ENCODE measurements at places on chromosomes 11 and 22.

DNA sequence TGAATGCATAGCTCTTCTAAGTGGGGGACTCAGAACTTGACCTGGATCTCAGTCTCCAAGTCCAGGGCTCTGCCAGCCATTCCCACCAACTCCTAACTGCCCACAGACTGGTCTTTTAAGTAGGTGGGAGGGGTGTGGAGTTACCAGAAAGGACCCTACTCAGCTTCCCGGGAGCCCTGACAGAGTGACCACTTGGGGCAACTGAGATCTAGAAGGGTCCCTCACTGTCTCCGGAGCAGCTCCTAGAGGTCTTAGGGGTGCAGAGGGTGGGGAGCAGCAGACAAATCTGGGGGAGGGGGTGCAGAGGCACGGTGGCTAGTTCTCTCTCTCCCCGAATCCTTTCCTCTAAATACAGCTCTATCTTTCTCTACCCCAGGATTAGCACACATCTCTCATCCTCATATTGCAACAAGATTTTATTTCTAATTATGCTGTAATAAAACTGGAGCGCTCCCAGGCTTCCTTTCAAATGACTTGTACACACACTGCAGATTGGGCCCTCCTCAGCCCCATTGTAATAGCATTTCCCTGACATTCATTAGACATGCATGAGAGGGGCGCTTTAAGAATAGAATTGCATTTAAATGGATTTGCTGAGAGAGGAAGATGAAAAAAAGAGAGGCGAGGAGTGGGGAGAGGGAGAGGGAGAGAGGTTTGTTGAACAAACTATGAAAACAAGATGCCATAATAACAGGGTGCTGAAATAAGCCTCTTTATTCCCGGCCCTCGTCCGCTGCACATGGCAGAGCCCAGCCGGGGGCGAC lies 219.0 kb downstream of the CEP164 start:
- DNase-seq, result no peak

GRCh38 chr11:108624196-108624925 lies 30.8 kb upstream of the EXPH5 start:
- no peak for DNase-seq

DNA sequence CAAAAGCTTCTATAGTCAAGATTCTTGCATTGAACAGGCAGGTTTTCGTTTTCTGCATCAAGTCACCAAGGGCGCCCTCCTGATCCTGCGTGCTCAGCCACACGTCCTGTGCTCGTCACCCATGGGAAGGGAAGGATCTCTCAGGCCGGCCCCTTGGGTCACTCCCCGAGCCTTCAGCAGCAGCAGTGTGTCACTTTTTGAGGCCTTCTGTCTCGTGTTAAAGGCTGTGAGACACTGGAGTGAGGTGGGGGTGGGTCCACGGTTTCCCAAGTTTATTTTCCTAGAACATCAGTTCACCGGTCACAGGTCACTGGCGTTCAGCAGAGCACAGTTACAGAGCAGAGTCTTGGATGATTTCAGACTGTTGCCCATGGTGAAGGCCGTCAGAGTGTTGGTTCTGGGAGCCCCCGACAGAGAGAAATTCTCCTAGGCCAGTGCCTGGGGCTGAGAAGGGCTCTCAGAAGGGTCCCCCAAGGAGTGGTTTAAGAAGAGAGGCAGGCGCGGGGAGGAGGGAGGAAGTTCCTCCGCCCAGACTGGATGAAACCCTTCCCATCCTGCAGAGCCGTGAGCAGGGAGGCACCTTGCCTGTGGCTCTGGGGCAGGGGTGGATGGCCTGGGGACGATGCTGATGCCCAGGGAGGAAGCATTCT lies 13.5 kb upstream of the ADORA2A start:
- no peak for DNase-seq

- DNase-seq, result no peak
Observed at GRCh38 chr11:61545921-61546320, 35.0 kb downstream of the SYT7 start.

- DNase-seq, result no peak
Observed at GRCh38 chr11:45158891-45159605, 12.6 kb downstream of the PRDM11 start.

- DNase-seq, result peak; percentile 92
Observed at GRCh38 chr22:36329254-36330078, 58.3 kb downstream of the MYH9 start.

DNA sequence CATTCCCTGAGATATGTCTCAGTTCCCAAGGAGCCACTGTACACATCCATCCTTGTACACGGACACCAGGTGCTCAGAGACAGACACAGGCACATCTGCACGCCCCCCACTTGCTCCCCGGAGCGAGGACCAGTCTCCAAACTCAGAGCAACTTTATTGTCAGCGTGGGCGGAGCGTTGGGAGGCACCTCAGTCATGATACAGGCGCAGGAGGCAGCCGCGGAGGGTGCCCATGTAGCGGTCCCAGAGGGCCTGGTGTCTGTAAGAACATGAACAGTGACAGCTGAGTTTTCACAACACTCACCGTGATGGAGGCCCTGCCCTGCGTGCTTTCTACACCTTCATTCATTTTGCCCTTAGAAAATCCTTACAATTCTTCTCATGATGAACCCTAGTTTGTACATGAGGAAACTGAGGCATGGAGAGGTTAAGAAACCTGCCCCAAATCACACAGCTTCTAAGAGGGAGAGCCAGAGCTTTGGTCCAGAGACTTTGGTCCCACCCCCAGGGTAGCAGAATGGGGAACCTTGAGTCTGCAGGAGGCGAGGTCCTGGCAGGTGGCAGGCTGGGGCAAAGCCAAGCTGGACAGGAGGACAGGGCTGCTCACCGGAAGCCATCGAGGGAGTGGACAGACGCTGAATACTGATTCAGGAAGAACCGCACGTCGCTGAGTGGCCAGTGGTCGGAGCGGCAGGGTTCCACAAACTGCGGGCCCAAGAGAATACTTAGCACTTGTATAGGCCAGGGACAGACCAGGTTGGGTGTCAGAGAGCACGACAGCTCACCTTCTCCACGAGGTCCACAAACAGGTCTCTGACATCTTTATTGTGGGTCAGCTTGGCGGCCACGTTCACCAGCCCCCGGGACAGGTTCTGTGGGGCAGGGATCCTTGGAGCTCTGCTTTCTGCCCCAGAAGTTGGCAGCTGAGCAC lies 4.2 kb downstream of the FIBP start:
- DNase-seq, result no peak

GRCh38 chr22:36331306-36331911 lies 56.4 kb downstream of the MYH9 start:
- DNase-seq, result peak; percentile 96

- DNase-seq, result no peak
Observed at GRCh38 chr22:33803371-33804282, 116.6 kb downstream of the LARGE1 start.

- DNase-seq, result no peak
Observed at GRCh38 chr11:36380296-36381014, 84.4 kb downstream of the PRR5L start.

- no peak for DNase-seq
Observed at GRCh38 chr22:33850193-33850592, 70.1 kb downstream of the LARGE1 start.

DNA sequence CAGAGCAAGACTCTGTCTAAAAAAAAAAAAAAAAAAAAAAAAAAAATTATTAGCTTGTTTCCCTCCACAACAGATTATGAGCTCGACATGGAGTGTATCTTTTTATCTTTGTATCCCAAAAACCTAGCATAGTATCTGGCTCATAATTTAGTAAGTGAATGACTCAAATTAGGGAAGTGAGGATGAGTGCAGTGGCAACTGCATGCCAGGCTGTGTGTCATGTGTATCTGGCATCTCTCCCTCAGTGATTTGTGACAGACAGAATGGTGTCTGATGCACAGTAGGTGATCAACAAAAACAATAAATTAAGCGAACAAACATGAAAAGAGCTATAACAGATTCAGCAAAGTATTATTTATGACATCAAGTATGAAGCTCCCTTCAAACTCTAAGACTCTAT lies 7.2 kb downstream of the STK33 start:
- DNase-seq, result no peak

DNA sequence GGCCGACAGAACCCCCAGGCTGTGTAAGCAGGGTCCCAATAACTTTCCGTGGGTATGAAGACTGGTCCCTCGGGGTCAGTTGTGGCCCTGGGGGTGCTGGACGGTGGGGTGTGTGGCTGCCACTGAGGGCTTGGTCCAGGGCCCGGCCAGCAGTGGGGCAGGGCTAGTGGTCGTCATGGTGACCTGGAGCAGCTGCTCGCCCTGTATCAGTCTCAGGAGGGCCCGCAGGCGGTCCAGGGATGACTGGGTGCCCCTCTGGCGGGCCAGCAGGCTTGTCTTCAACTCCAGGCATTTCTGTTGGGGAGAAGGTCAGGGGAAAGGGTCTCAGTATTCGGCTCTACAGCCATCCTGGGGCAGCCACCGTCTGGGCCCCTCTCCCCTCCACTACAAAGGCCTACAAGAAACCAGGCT lies 126.8 kb downstream of the PHF21B start:
- DNase-seq, result no peak

- DNase-seq, result no peak
Observed at GRCh38 chr22:21779444-21779843, 43.9 kb upstream of the YPEL1 start.

GRCh38 chr22:22213231-22213630 lies 31.4 kb upstream of the VPREB1 start:
- DNase-seq, result no peak

- peak; percentile 69 for DNase-seq
Observed at GRCh38 chr11:12963792-12964536, 45.2 kb upstream of the RASSF10 start.

DNA sequence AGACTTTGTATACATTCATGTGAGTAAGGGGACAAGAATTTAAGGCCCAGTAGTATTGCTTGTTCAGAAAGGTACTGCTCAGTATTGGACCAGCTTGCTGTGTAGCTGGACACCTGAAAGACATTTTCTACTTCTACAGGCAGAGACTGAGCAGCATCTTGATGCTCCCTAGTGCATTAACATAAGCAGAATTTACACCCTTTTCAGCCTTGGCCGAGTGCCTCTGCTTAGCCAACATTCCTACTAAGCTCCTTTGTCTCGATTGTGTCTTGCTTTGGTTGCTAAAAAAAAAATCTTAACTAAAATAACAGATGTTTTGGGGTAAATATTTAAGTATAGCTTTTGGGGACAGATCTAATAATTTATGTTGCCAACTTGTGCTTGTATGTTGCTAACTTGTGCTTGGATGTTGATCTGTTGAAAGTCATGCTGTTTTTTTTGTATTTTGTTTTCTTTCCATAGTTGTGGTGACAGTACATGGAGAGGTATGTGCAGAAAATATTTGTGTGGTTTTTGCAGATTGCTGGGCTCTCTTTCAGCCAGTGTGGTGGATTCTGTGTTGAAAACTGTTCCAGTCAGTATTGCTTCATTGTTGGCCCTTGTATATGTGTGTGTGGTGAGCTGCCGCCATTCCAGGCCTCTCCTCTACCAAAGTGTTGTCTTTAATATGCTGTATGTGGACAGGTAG lies 3.7 kb downstream of the PTS start:
- no peak for DNase-seq

GRCh38 chr22:21712751-21713427 lies 22.7 kb downstream of the YPEL1 start:
- peak; percentile 76 for DNase-seq

GRCh38 chr11:69333149-69333710 lies 39.3 kb downstream of the MYEOV start:
- no peak for DNase-seq

- DNase-seq, result peak; percentile 19
Observed at GRCh38 chr22:29478326-29479276, 1.4 kb upstream of the NEFH start.

- DNase-seq, result no peak
Observed at GRCh38 chr11:96229354-96229977, 113.5 kb downstream of the MAML2 start.

GRCh38 chr11:46918788-46919513 lies 601 bp upstream of the LRP4 start:
- no peak for DNase-seq

GRCh38 chr11:57330029-57330428 lies 5.3 kb upstream of the TNKS1BP1 start:
- DNase-seq, result peak; percentile 59

DNA sequence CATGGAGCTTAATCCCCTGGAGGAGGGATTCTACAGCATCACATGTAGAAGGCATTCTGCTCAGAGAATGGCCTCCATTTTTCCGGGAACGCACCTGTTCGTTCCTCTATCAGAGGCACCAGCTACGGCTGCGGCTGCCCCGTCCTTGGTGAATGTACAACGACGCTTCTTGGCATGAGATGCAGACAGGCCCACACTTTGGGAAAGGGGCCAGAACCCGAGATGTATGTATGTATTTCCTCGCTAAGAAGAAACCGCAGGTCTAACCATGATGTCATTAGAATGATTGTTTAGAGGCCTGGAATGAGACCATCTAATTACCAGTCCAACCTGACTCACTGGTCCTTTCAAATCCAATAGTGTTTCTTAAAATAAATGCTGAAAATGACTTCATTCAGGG lies 1293.4 kb downstream of the TBC1D22A start:
- DNase-seq, result no peak

DNA sequence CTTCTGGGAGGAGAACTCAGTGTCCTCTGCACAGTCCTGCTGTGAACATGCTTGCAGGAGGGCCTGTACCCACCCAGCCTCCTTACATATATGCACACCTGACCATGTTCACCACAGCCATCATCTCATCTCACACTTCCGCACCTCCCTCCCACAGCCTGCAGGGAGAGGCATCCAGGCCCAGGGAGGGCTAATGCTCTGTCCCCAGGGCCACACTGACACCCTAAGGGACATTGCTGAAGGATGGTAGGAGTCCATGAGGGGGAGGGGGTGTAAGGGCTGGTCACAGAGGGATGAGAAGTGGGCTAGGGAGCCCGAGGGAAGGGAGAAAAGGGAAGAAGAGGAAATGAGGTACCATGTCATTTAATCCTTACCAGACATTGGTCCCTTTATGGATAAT lies 4.4 kb upstream of the KCNC1 start:
- DNase-seq, result no peak

DNA sequence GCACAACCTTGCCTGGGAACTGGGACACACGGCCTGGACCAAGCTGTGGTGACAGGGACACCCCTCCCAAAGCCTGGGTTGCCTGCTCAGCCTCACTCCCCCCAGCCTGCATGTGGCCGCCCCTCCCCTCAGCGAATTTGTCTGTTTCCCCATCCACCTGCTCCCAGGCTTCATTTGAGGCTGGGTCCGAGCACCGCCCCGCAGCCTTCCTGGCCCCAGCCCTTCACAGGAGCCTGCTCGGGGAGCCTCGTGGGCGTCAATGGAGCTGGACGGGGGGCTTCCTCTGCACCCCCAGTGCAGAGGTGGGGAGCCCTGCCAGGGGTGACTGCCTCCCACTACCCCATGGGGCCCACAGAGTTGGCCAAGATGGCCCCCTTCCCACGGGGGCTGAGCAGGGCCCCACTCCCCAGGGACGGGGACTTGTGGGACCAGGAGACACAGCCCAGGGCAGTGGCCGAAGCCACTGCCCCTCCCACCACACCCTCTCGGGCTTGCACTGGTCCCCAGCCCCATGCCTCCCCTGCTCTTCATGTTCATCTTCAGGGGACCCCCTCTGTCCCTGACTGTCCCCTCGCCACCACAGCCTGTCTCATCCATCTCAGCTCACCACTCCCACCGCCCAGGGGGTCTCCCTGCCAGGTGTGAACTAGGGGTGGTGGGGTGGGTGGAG lies 91.7 kb downstream of the WNT7B start:
- no peak for DNase-seq

- DNase-seq, result no peak
Observed at GRCh38 chr11:90747057-90747456, 524.2 kb upstream of the CHORDC1 start.

GRCh38 chr22:43919106-43919973 lies 4.3 kb upstream of the PNPLA3 start:
- DNase-seq, result no peak

GRCh38 chr11:64107303-64107702 lies 58.6 kb downstream of the MACROD1 start:
- no peak for DNase-seq

- DNase-seq, result no peak
Observed at GRCh38 chr11:83158357-83158786, 1.4 kb downstream of the PCF11 start.

- DNase-seq, result no peak
Observed at GRCh38 chr22:17829695-17830042, 55.4 kb upstream of the BID start.
